Femur (tissue), 1 donor: ENCODE measurements at places on chromosomes 5 and 9.

GRCh38 chr5:176319827-176320554 lies 41.6 kb downstream of the KIAA1191 start:
- no peak for DNase-seq

DNA sequence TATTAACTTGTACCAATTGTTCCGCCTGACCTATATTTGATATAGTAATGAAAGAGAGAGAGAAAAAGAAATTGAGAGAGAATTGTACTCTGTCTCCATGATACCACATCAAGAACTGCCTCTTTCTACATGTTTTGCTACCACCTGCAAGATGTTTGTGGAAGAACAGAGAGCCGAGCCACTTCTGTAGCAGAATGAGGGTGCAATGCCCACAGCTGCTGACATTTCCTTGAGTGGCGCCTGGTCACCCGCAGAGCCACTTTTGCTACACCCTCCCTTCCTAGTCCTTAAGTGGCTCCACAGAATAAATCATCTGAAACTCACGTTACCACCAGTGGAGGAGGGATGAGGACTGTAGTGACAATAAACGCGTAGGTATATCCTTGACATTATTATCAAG lies 17.1 kb upstream of the FAM81B start:
- DNase-seq = no peak

- no peak for DNase-seq
These were observed 172.6 kb upstream of the S1PR3 start for GRCh38 chr9:88818495-88819201.

DNA sequence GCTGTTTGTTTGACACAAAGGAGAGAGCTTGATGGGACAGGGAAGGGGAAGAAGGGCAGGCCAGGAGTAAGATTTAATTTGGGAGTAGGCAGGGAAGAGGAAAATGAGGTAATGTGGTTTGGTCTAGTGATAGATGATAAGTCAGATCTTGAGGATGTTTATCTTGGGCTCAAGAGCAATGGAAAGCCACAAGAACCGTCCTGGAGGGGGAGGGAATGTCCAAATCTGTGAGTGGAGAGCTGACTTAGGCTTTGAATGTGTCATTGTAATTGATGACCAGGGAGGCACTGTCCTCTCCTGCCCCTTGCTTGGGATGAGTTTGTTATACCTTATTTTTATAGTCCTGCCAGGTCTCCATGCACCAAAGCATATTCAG lies 37.5 kb downstream of the MAMDC2 start:
- no peak for DNase-seq

DNA sequence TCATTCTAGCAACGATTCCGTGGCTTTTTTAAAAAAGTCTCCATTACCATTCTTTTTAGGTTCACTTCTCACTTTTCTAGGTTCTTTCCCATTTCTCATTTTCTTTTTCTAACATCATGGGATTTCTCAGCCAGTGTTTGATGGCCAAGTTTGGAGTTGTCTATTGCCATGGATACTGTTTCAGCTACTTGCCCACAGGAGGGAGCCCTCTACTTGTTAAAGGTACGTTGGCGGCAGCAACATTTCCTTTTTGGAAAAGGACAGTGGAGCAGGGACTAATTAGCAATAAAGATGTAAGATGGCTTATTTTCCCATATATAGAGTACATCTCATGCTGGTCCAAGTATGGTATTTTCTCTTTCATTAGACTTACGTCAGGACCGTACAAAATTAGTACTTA lies 2257.5 kb upstream of the C9orf72 start:
- peak; percentile 43 for DNase-seq

GRCh38 chr5:861442-862366 lies 10.9 kb upstream of the ZDHHC11 start:
- no peak for DNase-seq

DNA sequence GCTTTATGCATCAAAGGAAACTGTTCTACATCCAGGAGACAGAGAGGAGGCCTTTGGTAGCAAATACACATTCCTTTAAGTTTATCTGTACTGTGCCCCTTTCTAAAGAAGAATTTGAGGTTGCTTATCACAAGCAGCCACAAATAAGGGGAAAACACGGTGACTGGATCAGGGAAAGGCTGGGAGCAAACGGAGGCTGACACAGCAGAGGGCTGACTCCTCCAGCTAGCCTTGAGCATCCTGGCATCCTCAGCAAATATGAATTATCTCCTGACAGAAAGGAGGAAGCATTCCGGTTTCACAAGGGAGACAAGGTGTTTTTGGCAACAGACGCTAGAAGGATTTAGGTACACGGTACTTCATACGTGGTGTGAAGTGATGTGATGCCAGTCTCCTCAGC lies 133.5 kb downstream of the DCP2 start:
- no peak for DNase-seq

- no peak for DNase-seq
These were observed 48.2 kb downstream of the HMHB1 start for GRCh38 chr5:143860211-143860610.

DNA sequence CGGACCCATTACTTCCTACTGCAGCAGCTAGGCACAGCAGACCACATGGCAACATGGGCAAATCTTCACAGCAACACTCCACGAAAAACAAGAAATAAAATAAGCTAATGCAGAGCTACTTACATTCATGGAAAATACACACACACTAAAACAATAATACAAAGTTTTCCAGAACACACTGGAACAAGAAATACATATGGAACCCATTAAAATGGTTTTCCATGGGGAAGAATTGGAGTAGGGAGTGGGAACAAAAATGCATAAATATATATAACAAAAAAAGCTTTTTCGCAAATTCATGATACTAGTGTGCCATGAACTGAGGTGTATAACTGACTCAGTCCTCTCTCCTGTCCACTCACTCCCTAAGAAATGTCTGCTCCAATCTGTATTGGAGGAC lies 8.3 kb downstream of the ADAMTS12 start:
- no peak for DNase-seq

DNA sequence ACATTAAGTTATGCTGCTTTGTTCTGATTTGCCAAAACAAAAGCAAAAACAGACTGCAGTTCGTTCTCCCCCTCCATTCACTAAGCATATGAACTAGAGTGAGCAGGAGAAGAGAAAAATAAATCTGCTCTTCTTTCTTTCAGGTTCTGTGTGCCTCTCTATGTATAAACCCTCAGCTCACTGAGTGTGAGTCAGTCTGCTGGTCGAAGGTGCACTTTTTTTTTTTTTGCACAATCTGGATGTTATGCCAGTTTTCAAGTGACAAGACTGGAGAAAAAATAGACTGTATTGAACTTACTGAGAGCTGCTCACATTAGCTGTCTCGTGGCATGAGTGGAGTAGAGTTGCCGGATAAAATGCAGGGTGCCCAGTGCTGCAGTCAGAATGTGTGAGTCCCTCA lies 244.6 kb upstream of the ATP10B start:
- DNase-seq = no peak

- DNase-seq = peak; percentile 53
These were observed 212.4 kb downstream of the GNA14 start for GRCh38 chr9:77435688-77436087.

GRCh38 chr9:129437626-129438323 lies 183.1 kb downstream of the C9orf50 start:
- no peak for DNase-seq

GRCh38 chr9:116713271-116713670 lies 26.2 kb downstream of the TRIM32 start:
- DNase-seq = no peak

GRCh38 chr5:103389846-103390245 lies 131.3 kb downstream of the MACIR start:
- DNase-seq = no peak

DNA sequence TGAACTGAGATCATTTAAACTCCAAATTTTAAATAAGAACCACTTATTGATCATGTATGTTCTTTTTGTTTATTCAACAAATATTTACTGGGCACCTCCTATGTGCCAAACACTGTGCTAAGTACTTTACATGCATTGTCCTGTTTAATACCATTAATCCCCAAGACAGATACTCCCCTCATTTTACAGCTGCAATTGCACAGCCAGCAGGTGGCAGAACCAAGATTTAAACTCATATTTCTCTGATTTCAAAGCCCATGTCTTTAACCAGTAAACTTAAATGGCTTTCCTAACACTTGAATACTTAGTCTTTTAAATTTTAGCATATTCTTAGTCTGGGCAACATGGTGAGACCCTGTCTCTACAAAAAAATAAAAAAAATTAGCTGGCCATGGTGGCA lies 43.4 kb upstream of the KIAA1958 start:
- no peak for DNase-seq

DNA sequence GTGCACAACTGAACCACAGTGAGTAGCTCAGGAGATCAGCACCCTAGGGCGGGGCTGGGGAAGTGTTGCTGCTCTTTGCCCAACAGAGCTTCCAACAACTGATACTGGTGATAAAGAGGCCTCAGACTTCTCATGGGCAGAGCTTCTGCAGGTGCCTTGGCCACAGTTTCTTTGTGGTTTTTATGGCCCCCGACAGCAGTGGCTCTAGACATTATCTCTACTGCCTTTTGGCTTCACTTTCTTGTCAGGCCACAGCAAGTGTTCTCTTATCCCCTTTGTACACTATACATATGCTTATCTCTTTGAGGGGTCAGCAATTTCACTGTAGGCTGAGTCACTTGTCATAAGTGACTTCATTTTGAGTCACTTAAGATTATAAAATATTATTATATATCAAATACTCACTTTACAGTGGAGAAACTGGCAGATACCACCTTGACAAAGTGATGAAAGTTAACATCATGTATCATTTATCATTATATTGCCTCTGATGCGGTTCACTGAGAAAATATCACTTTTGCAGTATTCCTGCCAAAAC lies 90.9 kb upstream of the COX7C start:
- DNase-seq = no peak

DNA sequence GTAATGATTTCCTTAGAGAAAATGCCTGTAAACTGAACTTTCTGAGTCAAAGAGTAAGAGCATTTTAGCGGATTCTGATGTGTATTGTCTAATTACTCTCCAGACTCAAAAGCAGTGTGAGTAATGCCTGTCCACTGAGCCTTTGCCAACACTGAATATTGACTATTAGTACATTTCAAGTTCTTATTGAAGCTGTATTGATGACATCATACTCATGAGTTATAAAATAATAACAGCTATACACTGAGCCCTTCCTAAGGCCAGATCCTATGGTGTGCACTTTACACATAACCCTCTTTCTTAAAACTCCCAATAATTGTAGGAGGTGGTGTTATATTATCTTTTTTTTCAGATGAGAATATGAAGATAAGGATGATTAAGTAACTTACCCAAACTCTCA lies 152.8 kb upstream of the TRPC7 start:
- DNase-seq = no peak

- DNase-seq = no peak
These were observed 18.7 kb upstream of the B4GALT1 start for GRCh38 chr9:33185858-33186257.

DNA sequence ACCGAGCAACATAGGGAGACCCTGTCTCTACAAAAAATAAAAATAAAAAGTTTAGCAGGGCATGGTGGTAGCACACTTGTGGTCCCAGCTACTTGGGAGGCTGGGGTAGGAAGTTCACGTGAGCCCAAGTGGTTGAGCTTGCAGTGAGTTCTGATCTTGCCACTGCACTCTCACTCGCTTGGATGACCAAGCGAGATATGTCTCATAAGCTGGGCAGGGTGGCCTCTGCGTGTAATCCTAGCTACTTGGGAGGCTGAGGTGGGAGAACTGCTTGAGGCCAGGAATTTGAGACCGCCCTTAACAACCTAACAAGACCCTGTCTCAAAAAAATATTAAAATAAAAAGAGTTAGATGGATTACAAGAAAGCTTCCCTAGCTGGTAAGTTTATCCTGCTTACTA lies 32.5 kb downstream of the RASA1 start:
- no peak for DNase-seq

DNA sequence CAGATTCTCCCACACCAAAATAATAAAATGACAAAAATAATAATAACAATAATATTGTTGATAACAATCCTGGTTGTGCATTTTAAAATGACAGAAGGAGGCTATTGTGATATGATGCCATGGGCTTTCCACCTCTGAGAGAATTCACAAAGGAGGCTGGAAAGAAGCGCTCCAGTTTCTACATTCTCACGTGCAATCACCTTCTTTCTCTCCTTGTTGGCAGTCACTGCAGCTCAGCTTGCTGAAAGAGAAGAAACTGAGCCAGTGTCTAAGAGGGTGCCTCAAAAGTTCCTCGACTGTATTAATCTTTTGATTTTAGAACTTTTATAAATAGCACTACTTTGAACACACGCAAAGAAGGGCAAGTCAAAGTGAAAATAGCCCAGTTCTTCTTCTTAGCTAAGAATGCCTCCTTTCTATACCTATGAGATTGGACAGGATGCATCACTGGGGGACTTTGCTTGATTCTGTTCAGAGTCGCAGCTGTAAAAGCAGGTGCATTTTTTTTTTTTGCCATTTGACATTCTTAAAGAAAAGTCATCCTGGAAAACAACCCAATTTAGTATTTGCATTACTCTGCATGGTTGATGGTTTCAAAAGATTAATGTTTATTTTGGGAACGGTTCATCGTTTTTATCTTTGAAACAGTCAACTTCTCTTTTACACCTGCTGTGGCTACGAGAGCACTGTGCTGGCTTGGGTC lies 12.4 kb upstream of the SUB1 start:
- DNase-seq = no peak

DNA sequence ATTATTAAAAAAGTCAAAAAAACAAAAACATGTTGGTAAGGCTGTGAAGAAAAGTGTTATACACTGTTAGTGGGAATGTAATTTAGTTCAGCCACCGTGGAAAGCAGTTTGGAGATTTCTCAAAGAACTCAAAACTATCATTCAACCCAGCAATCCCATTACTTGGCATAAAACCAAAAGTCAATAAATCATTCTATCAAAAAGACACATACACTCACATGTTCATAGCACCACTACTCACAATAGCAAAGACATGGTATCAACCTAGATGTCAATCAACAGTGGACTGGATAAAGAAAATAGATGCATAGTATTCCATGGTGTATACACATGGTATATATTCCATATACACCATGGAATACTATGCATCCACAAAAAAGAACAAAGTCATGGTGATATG lies 148.3 kb upstream of the ACOT12 start:
- no peak for DNase-seq

DNA sequence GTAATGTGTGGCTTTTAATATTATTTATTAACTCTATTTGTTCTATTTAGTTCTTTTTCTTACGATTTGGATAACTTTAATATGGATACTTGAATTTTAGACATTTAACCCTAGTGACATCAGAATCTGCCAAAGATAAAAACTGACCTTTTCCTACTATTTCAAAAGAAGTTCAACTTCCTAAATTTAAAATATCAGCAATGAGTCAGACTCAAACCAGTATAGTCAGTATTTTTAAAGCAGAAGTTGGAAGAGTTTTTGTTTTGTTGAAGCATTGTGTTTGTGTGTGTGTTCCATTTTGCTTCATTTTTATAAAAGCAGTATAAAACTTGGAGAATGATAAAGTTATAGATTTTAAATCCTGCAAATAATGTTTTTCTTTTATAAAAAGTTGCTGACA lies 251.8 kb upstream of the RASA1 start:
- DNase-seq = no peak
